ENCODE measurements at places on chromosomes 6 and 20.

GRCh38 chr6:52548353-52548713 lies 28.5 kb downstream of the TRAM2 start:
- DNase-seq: no peak
- H3K27me3 ChIP-seq: no peaks in the 10 kb centered on the region
- H3K36me3 ChIP-seq: 0 out of 2 replicates have a peak, but pooled peaks cover 3% of the 10 kb centered on the region
- no peaks in the 10 kb centered on the region for H3K4me1 ChIP-seq
- no peak overlapping the region for H3K4me3 ChIP-seq

- peaks cover 3% of the 10 kb centered on the region for H3K27me3 ChIP-seq
- no peaks in the 10 kb centered on the region for H3K36me3 ChIP-seq
- H3K4me1 ChIP-seq: no peaks in the 10 kb centered on the region
These were observed 27.3 kb upstream of the TCP11 start for GRCh38 chr6:35168461-35168861.

- H3K27ac ChIP-seq: no peak overlapping the region
- no peak overlapping the region for H3K4me3 ChIP-seq
- H3K36me3 ChIP-seq: no peaks in the 10 kb centered on the region
- H3K4me1 ChIP-seq: no peaks in the 10 kb centered on the region
- no peak for DNase-seq
These were observed 26.2 kb downstream of the VSTM2L start for GRCh38 chr20:37928996-37929682.

DNA sequence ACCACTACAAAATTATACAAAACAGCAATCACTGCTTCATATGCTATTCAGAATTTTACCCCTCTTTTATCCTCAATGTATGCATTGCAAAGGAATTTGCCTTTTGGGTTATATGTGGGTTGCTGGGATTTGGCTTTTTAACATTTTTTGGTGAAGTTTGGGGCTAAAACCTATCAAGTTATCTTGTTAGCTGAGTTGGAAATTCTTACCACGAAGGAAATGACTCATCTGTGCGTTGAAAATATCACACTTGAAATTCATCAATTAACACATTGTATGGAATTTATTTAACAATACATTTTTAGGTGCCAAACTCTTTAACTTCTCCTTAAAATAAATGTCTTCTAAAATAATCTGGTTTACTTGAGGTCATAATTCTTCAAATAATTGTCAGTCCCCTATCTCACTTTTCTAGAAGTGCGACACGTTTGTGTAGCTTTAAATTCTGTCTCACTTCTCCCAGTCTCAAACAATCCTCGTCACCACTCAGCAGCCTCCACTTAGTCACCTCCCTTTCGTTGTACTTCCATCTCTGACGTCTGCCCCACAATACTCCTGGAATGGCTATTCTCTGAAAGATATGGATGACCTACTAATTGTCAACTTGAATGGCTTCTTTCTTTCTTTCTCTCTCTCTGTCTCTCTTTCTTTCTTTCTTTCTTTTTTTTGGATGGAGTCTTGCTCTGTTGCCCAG lies 88.5 kb downstream of the PHACTR1 start:
- no peaks in the 10 kb centered on the region for H3K27me3 ChIP-seq
- H3K27ac ChIP-seq: no peak overlapping the region
- DNase-seq: no peak
- H3K36me3 ChIP-seq: no peaks in the 10 kb centered on the region
- H3K4me1 ChIP-seq: no peaks in the 10 kb centered on the region

GRCh38 chr6:117729613-117730012 lies 54.3 kb downstream of the NUS1 start:
- no peaks in the 10 kb centered on the region for H3K4me1 ChIP-seq
- no peak overlapping the region for H3K27ac ChIP-seq
- no peak for DNase-seq
- H3K36me3 ChIP-seq: no peaks in the 10 kb centered on the region

GRCh38 chr6:138752017-138752416 lies 21.6 kb upstream of the CCDC28A start:
- H3K4me3 ChIP-seq: no peak overlapping the region
- H3K27ac ChIP-seq: no peak overlapping the region
- no peaks in the 10 kb centered on the region for H3K4me1 ChIP-seq
- DNase-seq: no peak
- H3K36me3 ChIP-seq: no peaks in the 10 kb centered on the region

- no peaks in the 10 kb centered on the region for H3K36me3 ChIP-seq
- H3K27ac ChIP-seq: no peak within 1 kb of the TSS
- no peak for DNase-seq
- peaks cover 8% of the 10 kb centered on the region for H3K4me1 ChIP-seq
- no peak within 1 kb of the TSS for H3K4me3 ChIP-seq
These were observed at the start of gene GCNT2 for GRCh38 chr6:10521104-10521808. Gene GCNT2, plus strand, starts transcription at chr6:10521351. Its CDS starts 7,561 bp downstream, at chr6:10528912.

GRCh38 chr20:44097521-44098255 lies 89.3 kb downstream of the JPH2 start:
- H3K27me3 ChIP-seq: no peaks in the 10 kb centered on the region
- H3K36me3 ChIP-seq: no peaks in the 10 kb centered on the region
- no peak overlapping the region for H3K4me3 ChIP-seq
- no peaks in the 10 kb centered on the region for H3K4me1 ChIP-seq
- DNase-seq: no peak

DNA sequence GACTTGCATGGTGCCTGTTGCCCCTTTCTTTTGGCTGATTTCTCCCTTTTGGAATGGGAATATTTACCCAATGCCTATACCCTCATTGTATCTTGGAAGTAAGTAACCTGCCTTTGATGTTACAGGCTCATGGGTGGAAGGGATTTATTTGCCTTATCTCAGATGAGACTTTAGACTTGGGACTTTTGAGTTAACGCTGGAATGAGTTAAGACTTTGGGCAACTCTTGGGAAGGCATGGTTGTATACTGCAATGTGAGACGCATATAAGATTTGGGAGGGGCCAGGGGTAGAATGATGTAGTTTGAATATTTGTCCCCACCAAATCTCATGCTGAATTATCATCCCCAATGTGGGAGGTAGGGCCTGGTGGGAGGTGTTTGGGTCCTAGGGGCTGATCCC lies 75.5 kb downstream of the SYCP2 start:
- DNase-seq: no peak
- no peaks in the 10 kb centered on the region for H3K36me3 ChIP-seq
- no peaks in the 10 kb centered on the region for H3K4me1 ChIP-seq
- no peak overlapping the region for H3K27ac ChIP-seq

- H3K4me1 ChIP-seq: peaks cover 41% of the 10 kb centered on the region
- peak; percentile 84 for DNase-seq
- H3K4me3 ChIP-seq: peak overlapping the region; percentile 56
- peak overlapping the region; percentile 44 for H3K27ac ChIP-seq
- H3K27me3 ChIP-seq: no peaks in the 10 kb centered on the region
These were observed 5.1 kb downstream of the GABBR1 start for GRCh38 chr6:29627755-29628418.

DNA sequence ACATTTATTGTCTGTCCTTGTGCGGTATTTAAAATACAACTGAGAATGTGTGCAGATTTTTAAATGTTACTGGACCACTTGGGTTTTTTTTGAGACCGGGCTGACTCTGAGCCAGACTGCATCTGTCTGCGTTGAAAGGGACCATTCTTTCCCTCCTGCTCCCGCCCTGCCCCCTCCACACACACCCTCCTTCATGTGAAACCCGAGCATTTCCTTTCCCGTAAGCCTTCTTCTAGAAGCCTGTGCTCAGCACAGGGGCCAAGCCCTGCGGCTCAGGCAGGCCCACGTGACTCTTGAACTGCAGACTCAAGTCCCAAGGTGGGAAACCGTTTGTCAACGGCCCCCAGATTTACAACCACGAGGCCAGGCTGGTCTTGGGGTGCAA lies 82.7 kb upstream of the FOXC1 start:
- H3K27ac ChIP-seq: peak overlapping the region; percentile 79
- H3K36me3 ChIP-seq: no peaks in the 10 kb centered on the region
- H3K27me3 ChIP-seq: no peaks in the 10 kb centered on the region
- peak; percentile 78 for DNase-seq
- peaks cover 31% of the 10 kb centered on the region for H3K4me1 ChIP-seq

GRCh38 chr6:137944793-137945498 lies 77.9 kb downstream of the TNFAIP3 start:
- no peaks in the 10 kb centered on the region for H3K27me3 ChIP-seq
- peak; percentile 46 for DNase-seq
- H3K4me1 ChIP-seq: peaks cover 11% of the 10 kb centered on the region
- no peaks in the 10 kb centered on the region for H3K36me3 ChIP-seq
- no peak overlapping the region for H3K4me3 ChIP-seq
- H3K27ac ChIP-seq: peak overlapping the region; percentile 26

GRCh38 chr20:63701329-63702035 lies 5.0 kb downstream of the TNFRSF6B start:
- no peak for DNase-seq
- H3K36me3 ChIP-seq: peaks cover 70% of the 10 kb centered on the region
- H3K27me3 ChIP-seq: no peaks in the 10 kb centered on the region
- no peak overlapping the region for H3K27ac ChIP-seq
- H3K4me1 ChIP-seq: peaks cover 13% of the 10 kb centered on the region

DNA sequence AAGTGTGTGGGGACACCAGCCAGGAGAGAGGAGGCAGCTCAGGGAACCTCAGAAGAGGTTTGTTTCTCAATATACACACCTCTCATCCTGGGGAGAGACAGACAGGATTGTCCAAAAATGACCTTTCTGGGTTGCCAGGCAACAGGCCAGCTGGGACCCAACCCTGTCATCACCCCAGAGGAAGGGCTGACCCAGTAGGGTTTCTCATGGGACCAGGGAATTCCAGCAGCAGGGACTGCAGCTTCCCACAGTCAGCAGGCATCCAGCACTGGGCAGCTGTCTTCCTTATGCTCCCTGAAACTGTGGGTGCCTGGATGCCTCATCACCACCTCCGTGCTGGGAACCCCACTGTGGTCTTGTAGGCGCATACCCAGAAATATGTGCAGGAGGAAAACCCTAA lies 1.3 kb downstream of the C20orf202 start:
- H3K27me3 ChIP-seq: peaks cover 8% of the 10 kb centered on the region
- H3K4me3 ChIP-seq: no peak overlapping the region
- H3K4me1 ChIP-seq: no peaks in the 10 kb centered on the region
- no peak overlapping the region for H3K27ac ChIP-seq
- no peak for DNase-seq

DNA sequence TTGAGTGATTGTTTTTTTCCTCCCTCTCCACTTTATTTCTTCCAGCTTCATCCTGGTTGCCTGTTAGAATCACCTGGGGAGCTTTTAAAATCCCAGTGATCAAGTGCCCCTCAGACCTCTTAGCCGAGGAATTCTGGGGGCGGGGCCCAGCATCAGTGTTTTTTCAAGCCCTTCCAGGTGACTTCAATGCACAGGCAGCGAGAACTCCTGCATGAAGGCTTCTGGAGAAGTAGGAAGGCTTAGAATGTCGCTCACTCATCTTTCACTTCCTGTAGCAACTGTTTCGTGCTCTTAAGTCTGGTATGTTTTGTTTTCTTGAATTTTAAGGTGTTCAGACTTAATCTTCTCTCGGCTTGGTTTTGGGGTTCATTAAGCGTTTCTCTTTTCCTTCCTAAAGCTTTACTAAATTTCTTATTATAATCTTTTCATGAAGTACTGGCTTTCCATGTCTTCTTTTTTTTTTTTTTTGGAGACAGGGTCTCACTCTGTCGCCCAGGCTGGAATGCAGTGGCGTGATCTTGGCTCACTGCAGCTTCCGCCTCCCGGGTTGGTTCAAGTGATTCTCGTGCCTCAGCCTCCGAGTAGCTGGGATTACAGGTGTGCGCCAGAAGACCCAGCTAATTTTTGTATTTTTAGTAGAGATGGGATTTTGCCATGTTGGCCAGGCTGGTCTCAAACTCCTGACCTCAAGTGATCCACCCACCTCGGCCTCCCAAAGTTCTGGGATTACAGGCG lies 30.9 kb upstream of the TULP1 start:
- H3K4me3 ChIP-seq: no peak overlapping the region
- no peaks in the 10 kb centered on the region for H3K36me3 ChIP-seq
- H3K27me3 ChIP-seq: no peaks in the 10 kb centered on the region

GRCh38 chr6:145929037-145929633 lies 35.0 kb downstream of the SHPRH start:
- H3K4me1 ChIP-seq: no peaks in the 10 kb centered on the region
- H3K27ac ChIP-seq: no peak overlapping the region
- peaks cover 75% of the 10 kb centered on the region for H3K36me3 ChIP-seq
- DNase-seq: no peak
- no peaks in the 10 kb centered on the region for H3K27me3 ChIP-seq
- no peak overlapping the region for H3K4me3 ChIP-seq

DNA sequence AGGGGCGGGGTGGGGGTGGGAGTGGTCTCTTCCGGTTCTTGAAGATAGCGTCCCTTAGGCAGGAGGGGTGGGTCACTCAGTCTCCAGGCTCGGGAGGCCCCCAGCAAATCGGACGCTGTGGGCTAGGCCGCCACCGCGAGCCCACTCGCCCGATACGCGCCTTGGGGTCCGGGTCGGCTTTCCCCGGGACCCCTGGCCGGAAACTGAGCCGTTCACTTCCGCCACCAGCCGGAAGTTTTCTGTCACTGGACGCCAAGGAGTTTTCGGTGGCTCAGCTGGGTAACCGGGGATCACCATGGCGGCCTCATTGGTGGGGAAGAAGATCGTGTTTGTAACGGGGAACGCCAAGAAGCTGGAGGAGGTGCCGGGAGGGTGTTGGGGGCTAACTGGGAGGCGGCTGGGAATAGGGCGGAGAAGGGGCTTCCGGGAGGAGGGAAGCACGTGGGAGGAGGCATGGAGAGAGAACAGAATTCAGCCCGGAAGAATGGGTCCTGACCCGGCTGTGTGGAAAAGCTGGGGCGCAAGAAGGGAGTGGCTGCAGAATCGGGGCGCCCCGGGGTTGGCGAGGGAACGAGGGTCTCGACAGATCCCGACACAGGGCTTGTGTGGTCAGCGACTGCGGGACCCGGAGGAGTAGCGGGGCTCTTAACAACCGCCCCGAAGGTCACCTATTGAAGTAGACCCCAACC lies at the start of gene ITPA:
Gene ITPA, plus strand, starts transcription at position 242 of the 689 bp plus-strand sequence. Its CDS starts 54 bp downstream, at position 296.
- peaks cover 39% of the 10 kb centered on the region for H3K4me1 ChIP-seq
- peaks cover 15% of the 10 kb centered on the region for H3K36me3 ChIP-seq
- H3K27ac ChIP-seq: peak within 1 kb of the TSS; percentile 89
- DNase-seq: peak; percentile 78
- peak within 1 kb of the TSS; percentile 75 for H3K4me3 ChIP-seq
- H3K27me3 ChIP-seq: no peaks in the 10 kb centered on the region

GRCh38 chr6:14798594-14798982 lies 447.3 kb upstream of the JARID2 start:
- no peak for DNase-seq
- no peak overlapping the region for H3K4me3 ChIP-seq
- no peaks in the 10 kb centered on the region for H3K36me3 ChIP-seq
- H3K27ac ChIP-seq: peak overlapping the region; percentile 26
- H3K4me1 ChIP-seq: peaks cover 24% of the 10 kb centered on the region

GRCh38 chr6:11315743-11316437 lies 83.4 kb upstream of the NEDD9 start:
- no peaks in the 10 kb centered on the region for H3K36me3 ChIP-seq
- H3K27ac ChIP-seq: no peak overlapping the region
- DNase-seq: no peak
- no peaks in the 10 kb centered on the region for H3K27me3 ChIP-seq
- H3K4me1 ChIP-seq: no peaks in the 10 kb centered on the region
- H3K4me3 ChIP-seq: no peak overlapping the region

GRCh38 chr6:83247471-83247870 lies 54.3 kb downstream of the RWDD2A start:
- H3K27ac ChIP-seq: no peak overlapping the region
- H3K4me3 ChIP-seq: no peak overlapping the region
- no peak for DNase-seq

- no peak overlapping the region for H3K27ac ChIP-seq
- DNase-seq: no peak
- H3K4me1 ChIP-seq: peaks cover 44% of the 10 kb centered on the region
- H3K4me3 ChIP-seq: no peak overlapping the region
These were observed 9.7 kb downstream of the AMD1 start for GRCh38 chr6:110884321-110884720.

GRCh38 chr6:380234-381218 lies 11.0 kb upstream of the IRF4 start:
- H3K27me3 ChIP-seq: no peaks in the 10 kb centered on the region
- no peak overlapping the region for H3K4me3 ChIP-seq
- H3K36me3 ChIP-seq: no peaks in the 10 kb centered on the region

Measured in DND-41 (cell line).